ENCODE measurements at places on chromosomes 11 and 22.

GRCh38 chr11:130066338-130066737 lies 3.4 kb upstream of the APLP2 start:
- no peak for DNase-seq

- no peak for DNase-seq
Observed at GRCh38 chr22:16932577-16932976, 75.4 kb downstream of the GAB4 start.

- DNase-seq = no peak
Observed at GRCh38 chr11:57095417-57095816, 86.3 kb upstream of the LRRC55 start.

DNA sequence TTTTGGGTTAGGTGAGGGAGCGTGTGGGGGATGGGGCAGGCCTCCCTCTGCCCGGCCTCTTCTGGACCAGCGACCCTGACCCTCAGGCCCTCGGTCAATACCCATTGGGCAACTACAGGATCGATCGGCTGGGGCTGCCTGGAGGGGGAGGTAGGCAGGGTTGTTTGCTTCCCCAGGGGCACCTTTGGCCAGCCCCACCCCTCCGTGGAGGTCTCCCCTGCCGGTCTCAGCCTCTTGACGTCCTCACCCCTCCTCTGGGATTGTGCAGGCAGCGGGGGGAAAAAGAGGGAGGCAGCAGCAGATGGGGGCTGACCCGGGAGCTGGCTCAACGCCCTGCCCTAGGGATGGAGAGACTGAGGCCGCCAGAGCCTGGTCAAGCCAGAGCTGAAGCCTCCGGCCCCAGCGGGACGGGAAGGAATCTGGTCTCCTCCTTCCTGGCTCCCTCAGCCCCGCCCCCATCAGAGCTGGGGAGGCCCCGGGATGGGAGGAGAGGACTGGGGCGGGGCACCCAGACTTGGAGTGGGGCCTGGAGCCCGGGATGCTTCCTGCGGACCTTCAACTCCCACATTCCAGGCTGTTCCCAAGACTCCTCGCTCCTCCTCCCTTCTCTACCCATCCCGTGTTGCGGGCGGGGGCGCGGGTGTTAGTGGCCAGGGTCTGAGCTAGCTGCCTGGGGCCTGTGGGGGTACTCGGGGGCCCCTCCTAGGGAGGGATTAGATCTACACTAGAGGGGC lies 14.4 kb upstream of the CDC42EP1 start:
- peak; percentile 95 for DNase-seq

DNA sequence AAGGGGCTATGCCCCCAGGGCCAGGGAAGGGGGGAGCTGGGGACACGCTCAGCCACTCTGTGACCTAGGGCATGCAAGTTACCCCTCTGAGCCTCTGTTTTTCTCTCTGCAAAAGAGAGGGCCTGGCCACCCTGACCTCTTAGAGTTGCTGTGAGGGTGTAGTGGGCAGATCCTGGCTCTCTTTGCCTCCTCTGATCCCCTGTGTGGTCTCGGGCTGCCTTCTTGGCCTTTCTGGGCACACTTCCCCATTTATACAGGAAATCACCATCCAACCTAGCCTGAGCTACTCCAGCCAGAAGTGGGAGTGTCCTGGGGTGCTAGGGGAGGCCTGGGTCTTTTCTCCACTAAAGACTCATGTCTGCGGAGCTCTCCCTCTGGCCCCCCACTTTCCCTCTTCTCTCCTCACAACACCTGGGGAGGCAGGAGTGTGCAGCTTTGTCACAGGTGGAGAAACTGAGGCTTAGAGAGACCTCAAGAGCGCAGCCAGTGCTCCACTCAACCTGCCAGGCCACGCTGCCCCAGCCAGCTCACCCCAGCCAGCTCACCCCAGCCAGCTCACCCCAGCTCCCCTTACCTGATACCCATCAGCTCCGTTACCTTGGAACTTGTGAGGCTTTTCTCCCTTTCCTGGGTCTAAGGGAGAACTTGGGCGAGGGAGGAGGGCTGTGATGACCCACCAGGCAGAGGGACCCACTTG lies 1.4 kb downstream of the AIFM3 start:
- no peak for DNase-seq

DNA sequence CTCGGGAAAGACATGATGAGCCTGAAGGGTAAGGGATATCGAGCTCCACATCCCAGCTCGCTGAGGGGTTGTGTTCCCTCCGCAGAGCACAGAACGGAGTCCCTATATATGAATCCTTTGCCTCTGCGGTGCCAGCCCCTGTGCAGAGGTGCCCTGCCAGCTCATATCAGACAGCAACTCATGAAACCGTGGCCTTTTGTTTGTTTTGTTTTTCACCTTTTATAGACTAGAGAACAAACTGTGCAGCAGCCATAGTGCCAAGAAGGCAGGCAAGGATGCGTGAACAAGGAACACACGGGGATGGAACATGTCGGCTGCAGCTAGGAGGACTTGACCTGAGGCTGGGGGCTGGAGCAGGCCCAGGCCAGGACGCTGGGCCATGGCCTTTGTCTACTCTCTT lies 109.8 kb downstream of the PKNOX2 start:
- DNase-seq = no peak
